ENCODE measurements at places on chromosomes 6 and 20.

DNA sequence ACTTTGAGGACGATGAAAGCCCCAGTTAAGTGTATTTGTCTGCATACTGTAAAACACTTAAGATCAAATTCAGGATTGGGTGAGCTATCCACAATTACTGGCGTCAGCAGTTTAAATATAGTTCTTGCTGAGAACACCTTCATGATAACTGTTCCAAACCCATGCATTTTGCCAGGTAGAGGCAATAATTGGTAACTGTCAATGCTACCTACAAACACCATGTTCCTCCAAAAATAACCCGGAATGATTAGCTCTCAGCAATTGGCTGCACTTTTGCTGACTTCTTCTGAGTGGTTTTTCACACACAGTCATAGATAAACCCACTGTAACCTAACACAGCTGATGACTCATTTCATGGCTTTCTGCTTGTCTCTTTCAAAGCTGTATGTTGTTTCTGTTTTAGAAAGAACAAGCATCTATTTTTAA lies 1358.6 kb upstream of the GJE1 start:
- DNase-seq, result no peak

- no peak for DNase-seq
These were observed 434.2 kb upstream of the CDH4 start for GRCh38 chr20:60817891-60818290.

GRCh38 chr20:46801003-46801702 lies 91.7 kb downstream of the SLC2A10 start:
- DNase-seq, result no peak

GRCh38 chr20:6036213-6036612 lies 17.6 kb downstream of the LRRN4 start:
- DNase-seq, result no peak

DNA sequence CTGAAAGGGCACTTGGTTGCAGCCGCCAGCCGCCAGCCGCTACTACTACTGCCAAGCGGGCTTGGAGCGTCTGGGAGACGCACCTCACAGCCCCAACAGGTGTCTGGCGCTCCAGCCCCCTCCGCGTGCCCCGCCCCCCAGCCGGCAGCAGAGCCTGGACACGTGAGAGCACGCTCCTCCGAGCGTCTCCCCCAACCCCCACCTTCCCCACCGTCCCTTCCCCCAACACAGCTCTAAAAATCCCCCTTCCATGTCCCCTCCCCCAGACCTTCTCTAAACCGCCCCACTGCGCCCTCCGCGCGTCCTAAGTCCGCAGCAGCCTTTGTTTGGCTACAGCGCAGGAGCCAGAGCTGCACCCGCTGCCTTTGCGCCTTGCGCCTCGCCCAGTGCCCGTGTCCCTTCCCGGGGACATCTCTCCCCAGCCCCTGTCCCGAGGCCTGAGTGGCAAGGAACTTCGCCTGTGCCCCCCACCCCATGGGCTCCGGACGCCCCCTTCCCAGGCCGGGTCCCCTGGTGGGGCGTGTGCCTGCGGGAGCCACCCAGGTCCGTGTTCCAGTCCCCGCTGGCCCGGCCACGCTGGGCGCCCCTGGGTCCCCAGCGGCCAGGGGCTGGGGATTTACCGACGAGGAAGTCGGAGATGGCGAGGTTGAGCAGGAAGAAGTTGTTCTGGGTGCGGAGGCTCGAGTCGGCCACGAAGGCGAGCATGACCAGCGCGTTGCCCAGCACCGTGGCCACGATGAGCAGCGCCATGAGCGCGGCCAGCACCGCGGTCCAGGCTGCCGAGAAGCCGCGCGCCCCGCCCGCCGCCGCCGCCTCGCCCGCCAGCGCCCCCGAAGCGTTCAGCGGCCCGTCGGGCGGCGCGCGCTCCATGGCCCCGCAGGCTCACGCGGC lies 732 bp downstream of the HRH3 start:
- no peak for DNase-seq

- no peak for DNase-seq
These were observed 45.4 kb downstream of the TULP4 start for GRCh38 chr6:158357570-158358216.

GRCh38 chr6:117513778-117514365 lies 31.4 kb downstream of the DCBLD1 start:
- DNase-seq, result no peak

GRCh38 chr20:43681468-43681942 lies 14.6 kb downstream of the MYBL2 start:
- no peak for DNase-seq

GRCh38 chr6:108648191-108648590 lies 87.5 kb downstream of the FOXO3 start:
- no peak for DNase-seq

DNA sequence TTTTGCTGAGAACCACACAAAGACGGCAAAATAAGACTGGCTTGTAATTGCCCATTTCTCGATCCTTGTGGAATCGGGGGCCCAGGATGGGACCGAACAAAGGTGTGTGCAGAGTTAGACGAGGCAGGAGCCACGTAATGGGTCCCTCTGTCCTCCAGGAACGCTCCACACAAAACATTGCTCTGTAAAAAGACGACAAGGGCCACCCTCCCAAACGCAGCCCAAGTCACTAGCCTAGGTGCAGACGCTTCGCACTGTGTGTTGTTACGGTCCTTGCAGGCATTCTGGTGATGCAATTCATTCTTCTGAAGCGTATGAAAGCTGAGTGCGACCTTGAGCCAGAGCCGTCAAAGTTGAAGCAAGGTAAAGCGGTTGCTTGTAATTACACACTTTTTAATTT lies 363.4 kb downstream of the TAF4 start:
- no peak for DNase-seq

DNA sequence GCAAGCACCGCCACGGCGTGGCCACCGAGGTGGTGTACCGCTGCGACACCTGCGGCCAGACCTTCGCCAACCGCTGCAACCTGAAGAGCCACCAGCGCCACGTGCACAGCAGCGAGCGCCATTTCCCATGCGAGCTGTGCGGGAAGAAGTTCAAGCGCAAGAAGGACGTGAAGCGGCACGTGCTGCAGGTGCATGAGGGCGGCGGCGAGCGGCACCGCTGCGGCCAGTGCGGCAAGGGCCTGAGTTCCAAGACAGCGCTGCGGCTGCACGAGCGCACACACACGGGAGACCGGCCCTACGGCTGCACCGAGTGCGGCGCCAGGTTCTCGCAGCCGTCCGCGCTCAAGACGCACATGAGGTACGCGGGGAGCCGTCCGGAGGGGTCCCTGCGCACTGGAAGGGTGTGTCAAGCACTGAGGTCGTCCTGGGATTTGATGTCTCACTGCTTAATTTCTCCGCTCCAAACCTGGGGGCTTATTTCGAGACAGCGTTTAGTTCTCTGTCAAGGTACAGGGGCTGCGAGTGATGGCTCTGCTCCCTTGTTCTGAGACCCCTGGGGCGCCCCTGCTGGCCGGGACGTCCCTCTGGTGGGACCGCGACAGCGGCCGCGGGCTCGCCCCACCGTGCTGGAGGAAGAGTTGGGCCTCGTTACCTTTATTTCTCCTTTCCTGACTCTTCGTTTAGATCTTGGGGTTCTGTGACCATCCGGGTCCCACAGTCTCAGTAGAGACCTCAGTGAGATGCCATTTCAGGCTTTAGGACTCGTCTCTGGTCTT lies 3.6 kb downstream of the GZF1 start:
- DNase-seq, result no peak

GRCh38 chr6:159608961-159609651 lies 83.9 kb downstream of the SOD2 start:
- DNase-seq, result no peak

GRCh38 chr6:167737205-167737830 lies 89.4 kb upstream of the AFDN start:
- DNase-seq, result no peak

GRCh38 chr20:46268131-46268614 lies 40.1 kb downstream of the CDH22 start:
- no peak for DNase-seq

- no peak for DNase-seq
These were observed 1.6 kb upstream of the THBD start for GRCh38 chr20:23050847-23051627.

- no peak for DNase-seq
These were observed 410.2 kb downstream of the MEI4 start for GRCh38 chr6:78062993-78063392.

GRCh38 chr6:122153557-122153956 lies 245.9 kb upstream of the HSF2 start:
- no peak for DNase-seq

GRCh38 chr6:21710908-21711627 lies 117.5 kb downstream of the SOX4 start:
- no peak for DNase-seq

DNA sequence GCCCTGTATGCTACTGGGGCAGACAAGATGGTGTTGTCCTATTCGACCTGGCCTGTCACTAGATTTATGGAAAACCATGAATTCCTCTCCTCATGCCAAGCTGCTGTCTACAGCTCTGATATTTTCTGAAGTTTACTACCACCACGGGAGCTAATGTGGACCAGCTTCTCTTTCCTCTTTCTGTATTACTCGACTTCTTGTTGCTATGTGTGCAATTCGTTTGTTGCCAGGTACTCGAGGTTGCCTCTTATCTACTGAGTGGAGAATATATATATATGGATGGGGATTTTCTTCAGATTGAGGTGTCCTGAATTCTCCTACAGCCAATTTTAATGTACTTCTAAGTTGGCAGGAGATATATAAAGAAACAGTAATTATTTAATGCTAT lies 34.7 kb downstream of the MAN1A1 start:
- DNase-seq, result no peak

GRCh38 chr20:54642864-54643667 lies 167.7 kb downstream of the DOK5 start:
- no peak for DNase-seq

DNA sequence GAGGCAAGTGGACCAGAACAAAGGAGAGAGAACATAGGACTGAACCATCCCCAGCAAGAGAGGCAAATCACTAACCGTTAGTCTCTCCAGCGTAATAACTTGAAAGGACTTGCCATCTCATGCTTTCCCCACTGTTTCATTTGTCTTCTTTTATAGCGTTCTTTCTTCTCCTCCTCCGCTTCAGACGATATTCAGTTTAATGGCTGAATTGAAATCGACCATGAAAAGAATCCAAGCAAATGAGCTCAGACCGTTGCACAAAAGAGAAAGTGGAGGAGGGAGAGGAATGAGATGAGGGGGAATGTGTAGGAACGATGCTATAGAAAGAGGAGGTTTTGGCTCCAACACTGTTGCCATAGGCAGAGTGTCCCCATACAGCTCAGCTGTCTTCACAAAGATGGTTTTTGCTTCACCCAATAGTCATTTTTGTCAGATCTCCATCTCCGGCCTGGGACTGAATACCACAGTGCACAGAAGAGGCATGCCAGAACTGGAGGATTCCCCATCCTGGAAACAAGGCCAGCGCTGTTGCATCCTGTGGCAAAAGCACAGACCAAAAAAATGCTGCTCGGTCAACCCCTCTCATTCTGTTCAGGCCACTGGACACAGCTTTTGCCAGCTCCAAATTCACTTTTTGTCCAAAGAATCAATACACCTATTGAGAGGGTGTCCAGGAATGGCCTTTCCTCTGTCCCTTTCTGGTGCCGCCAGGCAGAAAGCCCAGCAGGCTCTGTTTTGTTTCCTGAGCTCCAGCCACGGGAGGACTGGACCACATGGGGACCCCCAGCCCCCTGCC lies 176.1 kb downstream of the ID4 start:
- DNase-seq, result no peak

DNA sequence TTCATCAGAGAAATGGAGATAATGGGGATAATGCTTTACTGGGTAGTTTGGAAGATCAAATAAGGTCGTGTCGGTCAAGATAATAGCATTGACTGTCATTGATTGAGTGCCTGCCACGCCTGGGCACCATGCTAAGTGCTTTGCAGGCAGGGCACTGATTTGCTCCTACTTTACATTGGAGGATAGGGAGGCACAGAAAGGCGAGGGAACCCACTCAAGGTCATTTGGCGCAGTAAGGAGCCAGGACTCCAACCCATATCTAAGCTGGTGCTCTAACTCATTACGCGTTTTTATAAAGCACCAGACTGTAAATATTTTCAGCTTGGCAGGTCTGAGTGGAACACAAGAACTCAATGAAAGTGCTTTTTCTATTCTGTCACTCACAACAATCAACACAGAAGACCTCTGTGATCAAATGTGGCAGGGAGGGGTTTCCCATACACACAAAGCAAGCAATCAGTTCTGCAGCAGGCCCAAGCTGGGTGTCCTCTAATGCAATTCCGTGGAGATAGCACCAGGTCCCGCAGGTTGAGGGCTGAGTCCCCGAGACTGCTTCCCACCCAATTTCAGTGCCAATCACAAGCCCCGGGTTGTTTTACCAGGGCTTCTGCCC lies 373.6 kb downstream of the CDH26 start:
- DNase-seq, result no peak

GRCh38 chr6:113104951-113105350 lies 752.2 kb upstream of the MARCKS start:
- DNase-seq, result no peak

DNA sequence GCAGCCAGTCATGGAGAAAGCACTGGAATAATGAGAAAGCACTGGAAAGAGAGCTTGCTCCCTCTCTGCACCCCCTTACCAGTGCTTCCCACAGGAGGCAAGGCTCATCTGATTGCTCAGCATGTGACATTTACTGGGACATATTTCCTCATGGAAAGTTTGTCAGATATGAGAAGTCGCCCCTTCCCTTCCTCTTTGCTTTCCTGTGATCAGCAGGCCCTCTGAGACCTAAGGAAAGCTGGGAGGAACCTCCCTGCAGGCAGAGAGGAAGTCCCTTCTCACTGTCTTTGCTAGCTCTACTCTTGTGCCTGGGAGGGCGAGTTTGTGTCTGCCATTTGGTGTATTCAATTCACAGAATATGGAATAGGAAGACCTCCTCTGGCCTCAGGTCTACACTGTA lies 283.8 kb downstream of the ALDH8A1 start:
- no peak for DNase-seq

DNA sequence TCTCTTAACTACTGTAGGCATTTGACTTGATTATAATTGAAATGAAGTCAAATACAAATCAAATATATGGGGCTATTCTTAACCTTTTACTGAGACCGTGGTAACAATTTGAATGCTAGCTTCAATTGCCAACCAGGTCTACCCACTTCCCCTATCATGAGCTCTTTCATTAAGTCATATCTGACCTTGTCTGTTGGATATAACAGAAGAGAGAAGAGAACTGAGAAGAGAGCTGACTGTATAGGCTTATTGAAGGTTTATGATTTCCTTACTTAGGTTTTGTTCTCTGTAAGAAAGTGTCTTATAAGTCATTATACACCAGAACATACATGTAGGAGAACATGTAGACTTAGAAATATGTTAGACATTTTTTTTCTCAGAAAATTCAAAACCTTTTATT lies 549.4 kb downstream of the COL12A1 start:
- no peak for DNase-seq

DNA sequence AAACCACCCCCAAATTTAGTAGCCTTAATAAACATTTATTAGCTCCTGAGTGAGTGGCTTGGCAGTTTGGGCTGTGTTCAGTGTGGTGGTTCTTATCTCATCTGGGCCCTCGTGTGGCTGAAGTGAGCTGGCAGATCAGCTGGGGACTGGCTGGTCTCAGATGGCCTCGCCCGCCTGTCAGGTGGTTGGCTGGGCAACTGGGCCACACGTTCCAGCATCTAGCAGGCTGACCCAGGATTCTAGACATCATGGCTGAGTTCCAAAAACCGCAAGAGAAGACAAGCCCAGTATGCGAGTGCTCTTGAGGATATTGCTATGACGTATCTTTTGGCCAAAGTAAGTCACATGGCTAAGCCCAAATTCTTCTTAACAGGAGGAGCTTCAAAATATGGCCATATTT lies 28.9 kb downstream of the EIF2S2 start:
- no peak for DNase-seq

Data from stimulated activated CD8-positive, alpha-beta memory T cell treated with anti-CD3 and anti-CD28 coated beads, Interleukin-7, amount 100 ng/mL, for 4 hours (primary cell).